ENCODE measurements at places on chromosomes 13 and 19. TPM values are rescaled to one million over a fixed set of nuclear protein-coding genes. Genes with fewer than 3 reads are reported as not detected.
A peak's percentile ranks its signal among the peaks of the same experiment; 100 is the strongest.

DNA sequence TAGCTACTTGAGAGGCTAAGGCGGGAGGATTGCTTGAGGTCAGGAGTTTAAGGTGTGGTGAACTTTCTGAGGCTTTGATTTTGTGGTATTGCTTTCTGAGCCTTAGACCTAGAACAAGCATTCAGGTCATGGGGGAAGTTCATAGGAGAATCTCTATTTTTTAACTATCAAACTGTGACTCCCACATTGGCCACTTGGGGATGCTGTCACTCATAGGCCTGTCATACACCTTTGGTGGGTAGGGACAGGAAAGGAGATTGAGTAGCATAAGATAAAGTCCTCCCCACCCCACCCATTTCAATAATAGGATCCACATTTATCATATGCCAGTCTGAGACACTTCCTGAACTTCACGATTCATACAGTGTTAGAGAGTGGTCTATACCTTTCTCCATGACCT lies 41.9 kb upstream of the PSG2 start:
- no peak overlapping the region for H3K4me3 ChIP-seq
- H3K36me3 ChIP-seq, result no peaks in the 10 kb centered on the region
- no peak overlapping the region for H3K27ac ChIP-seq
- H3K4me1 ChIP-seq, result no peaks in the 10 kb centered on the region

DNA sequence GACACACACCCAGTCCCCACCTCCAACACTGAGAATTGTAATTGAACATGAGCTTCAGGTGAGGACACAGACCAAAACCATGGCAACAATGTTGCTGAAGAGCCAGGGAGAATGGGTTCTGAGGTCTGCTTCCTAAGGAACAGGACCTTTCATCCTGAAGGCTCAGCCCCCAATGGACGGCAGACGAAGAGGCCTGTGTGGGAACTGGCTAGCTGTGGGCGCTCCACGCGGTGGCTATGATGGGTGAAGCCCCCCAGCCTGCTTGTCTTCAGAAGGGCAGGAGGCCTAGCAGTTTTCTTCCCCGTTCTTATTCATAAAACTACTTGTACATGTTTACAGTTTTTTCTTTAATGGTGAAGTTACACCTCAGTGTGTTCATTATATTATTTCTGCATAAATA lies 136.1 kb upstream of the SPACA7 start:
- H3K4me1 ChIP-seq, result peaks cover 4% of the 10 kb centered on the region
- DNase-seq, result no peak
- H3K27me3 ChIP-seq, result peaks cover 41% of the 10 kb centered on the region
- H3K27ac ChIP-seq, result no peak overlapping the region

- DNase-seq, result no peak
- peaks cover 38% of the 10 kb centered on the region for H3K27me3 ChIP-seq
- H3K4me1 ChIP-seq, result peaks cover 9% of the 10 kb centered on the region
- H3K27ac ChIP-seq, result no peak overlapping the region
Measured at GRCh38 chr19:42032431-42032830, 37.6 kb downstream of the GRIK5 start.

CACNG7 gene
- total RNA-seq, result not detected

SERPINE3 gene
- not detected for total RNA-seq

- no peak overlapping the region for H3K4me3 ChIP-seq
- no peaks in the 10 kb centered on the region for H3K4me1 ChIP-seq
- no peak overlapping the region for H3K27ac ChIP-seq
Measured at GRCh38 chr13:22776394-22777186, 404.2 kb upstream of the SGCG start.

TSSK6 gene
- 3.9 TPM for total RNA-seq

DNA sequence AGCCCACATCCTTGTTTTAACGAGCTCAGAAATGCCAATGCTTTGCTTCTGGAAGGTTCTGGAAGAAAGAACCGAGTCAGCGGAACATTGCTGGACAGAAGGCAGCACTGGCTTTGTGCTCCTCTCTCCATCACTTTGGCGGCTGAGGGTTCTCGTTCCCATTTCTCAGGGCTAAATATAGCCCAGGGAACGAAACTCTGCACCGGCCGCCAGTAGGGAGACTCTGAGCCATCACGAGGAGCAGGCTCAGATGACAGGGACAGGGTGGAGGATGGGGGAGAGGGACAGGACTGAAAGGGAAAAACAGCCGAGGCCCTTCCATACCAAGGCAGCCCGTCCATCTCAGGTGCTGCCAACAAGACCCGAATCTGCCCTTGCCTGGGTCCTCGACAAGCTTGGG lies 166.4 kb downstream of the CACNA1A start:
- H3K27ac ChIP-seq, result no peak overlapping the region
- H3K27me3 ChIP-seq, result peaks cover 57% of the 10 kb centered on the region
- DNase-seq, result no peak
- no peak overlapping the region for H3K4me3 ChIP-seq
- no peaks in the 10 kb centered on the region for H3K4me1 ChIP-seq

- no peak for DNase-seq
- H3K4me1 ChIP-seq, result no peaks in the 10 kb centered on the region
- no peaks in the 10 kb centered on the region for H3K36me3 ChIP-seq
- H3K27ac ChIP-seq, result no peak overlapping the region
- H3K27me3 ChIP-seq, result peaks cover 19% of the 10 kb centered on the region
Measured at GRCh38 chr13:103187721-103188156, 121.5 kb upstream of the SLC10A2 start.

GRCh38 chr13:20945952-20946383 lies 43.4 kb upstream of the XPO4 start:
- H3K4me3 ChIP-seq, result peak overlapping the region; percentile 36
- peaks cover 2% of the 10 kb centered on the region for H3K36me3 ChIP-seq
- DNase-seq, result no peak
- peaks cover 72% of the 10 kb centered on the region for H3K27me3 ChIP-seq
- no peak overlapping the region for H3K27ac ChIP-seq
- peaks cover 5% of the 10 kb centered on the region for H3K4me1 ChIP-seq

ZNF266 gene
- total RNA-seq, result 51.6 TPM

DNA sequence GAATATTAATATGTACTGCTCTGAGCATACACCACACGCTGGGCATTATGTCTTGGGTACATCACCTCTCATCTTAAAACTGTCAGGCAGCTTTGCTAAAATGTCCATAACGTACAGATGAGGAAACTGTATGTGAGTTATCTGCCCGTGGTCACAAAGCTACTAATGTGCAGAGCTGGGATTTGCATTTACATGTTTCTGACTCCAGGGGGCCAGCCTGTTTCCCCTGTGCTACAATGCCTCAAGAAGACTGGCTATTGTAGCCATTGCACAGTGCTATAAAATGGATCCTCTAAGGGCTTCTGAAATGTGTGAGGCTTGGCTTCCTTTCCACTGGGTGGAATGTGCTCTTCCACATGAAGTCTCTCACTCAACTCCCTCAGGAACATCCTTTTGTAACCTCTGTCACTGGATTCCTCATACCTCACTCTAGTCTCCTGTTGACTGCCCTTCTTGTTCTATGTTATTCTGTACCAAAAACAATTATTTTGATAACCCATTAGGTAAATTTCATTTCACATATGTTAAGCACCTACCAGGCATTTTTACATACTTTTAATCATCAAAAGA lies 95.6 kb upstream of the HTR2A start:
- no peaks in the 10 kb centered on the region for H3K4me1 ChIP-seq
- H3K27ac ChIP-seq, result no peak overlapping the region
- H3K36me3 ChIP-seq, result no peaks in the 10 kb centered on the region
- no peak for DNase-seq
- H3K27me3 ChIP-seq, result peaks cover 29% of the 10 kb centered on the region

DCT gene
- total RNA-seq, result 0.20 TPM

GRCh38 chr13:75326173-75327134 lies 155.5 kb downstream of the TBC1D4 start:
- peak overlapping the region; percentile 95 for H3K4me3 ChIP-seq
- peak; percentile 13 for DNase-seq
- peak overlapping the region; percentile 98 for H3K27ac ChIP-seq
- H3K4me1 ChIP-seq, result peaks cover 22% of the 10 kb centered on the region
- H3K36me3 ChIP-seq, result peaks cover 2% of the 10 kb centered on the region

DNA sequence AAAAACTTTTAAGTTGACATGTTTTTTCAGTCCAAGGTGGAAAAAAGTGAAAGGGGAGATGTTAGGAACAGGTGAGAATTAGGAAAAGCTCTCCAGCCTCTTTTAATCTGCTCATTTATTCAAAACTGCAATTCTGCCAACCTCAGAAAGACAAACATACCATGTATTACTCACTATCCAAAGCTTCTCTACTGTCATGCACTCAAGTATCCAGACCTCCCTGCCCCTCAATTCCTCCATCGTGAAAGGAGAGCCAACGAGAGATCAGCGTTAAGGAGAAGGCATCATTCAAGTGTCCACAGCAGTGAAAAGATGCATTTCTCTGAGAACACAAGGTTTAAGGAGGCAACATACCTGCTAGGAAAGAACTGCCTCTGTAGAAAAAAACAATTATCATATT lies 24.5 kb downstream of the DIAPH3 start:
- DNase-seq, result no peak
- H3K4me1 ChIP-seq, result peaks cover 2% of the 10 kb centered on the region
- H3K27ac ChIP-seq, result no peak overlapping the region

ZNF576 gene
- 11.1 TPM for total RNA-seq

- DNase-seq, result no peak
- peaks cover 2% of the 10 kb centered on the region for H3K36me3 ChIP-seq
- peaks cover 3% of the 10 kb centered on the region for H3K4me1 ChIP-seq
- no peak overlapping the region for H3K4me3 ChIP-seq
Measured at GRCh38 chr19:2797280-2797679, 12.0 kb downstream of the THOP1 start.

- H3K4me1 ChIP-seq, result peaks cover 9% of the 10 kb centered on the region
- no peaks in the 10 kb centered on the region for H3K36me3 ChIP-seq
- H3K4me3 ChIP-seq, result no peak overlapping the region
- DNase-seq, result no peak
- no peak overlapping the region for H3K27ac ChIP-seq
Measured at GRCh38 chr13:40404407-40404806, 262.0 kb downstream of the FOXO1 start.

SLC5A5 gene
- total RNA-seq, result 2.0 TPM

ZNF497 gene
- total RNA-seq, result 0.55 TPM

IGFL3 gene
- total RNA-seq, result not detected

DNA sequence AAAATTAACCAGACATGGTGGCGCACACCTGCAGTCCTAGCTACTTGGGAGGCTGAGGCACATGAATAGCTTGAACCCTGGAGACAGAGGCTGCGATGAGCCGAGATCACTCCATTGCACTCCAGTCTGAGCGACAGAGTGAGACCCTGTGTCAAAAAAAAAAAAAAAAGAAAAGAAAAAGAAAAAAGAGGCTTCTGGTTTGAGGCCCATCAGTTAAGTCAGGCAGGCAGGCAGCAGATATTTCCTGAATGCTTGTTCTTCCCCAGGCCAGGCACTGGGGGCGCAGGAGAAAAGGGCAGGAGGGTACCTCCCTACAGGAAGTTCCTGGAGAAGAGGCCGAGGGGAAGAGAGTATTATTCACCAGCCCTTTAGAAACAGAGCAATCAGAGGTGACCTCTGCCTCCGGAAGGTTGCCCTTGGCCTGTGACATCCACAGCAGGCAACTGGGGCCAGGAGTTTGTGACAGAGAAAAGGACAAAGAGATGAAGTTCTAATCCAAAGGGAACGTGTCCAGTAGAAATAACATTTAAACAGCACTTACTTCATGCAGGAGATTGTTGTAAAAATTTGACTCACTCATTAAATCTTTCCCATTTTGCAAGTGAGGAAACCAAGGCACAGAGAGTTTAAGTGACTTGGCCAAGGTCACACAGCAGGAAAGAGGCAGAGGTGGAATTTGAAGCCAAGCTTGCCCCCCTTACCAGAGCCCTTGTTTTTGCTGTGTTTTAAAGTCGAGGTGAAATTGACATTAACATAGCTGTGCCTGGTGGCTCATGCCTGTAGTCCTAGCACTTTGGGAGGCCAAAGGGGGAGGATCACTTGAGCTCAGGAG lies 4.3 kb upstream of the RLN3 start:
- H3K4me1 ChIP-seq, result peaks cover 5% of the 10 kb centered on the region
- DNase-seq, result no peak
- peak overlapping the region; percentile 78 for H3K27ac ChIP-seq
- H3K36me3 ChIP-seq, result no peaks in the 10 kb centered on the region
- no peaks in the 10 kb centered on the region for H3K27me3 ChIP-seq

LMTK3 gene
- 18.4 TPM for total RNA-seq

FGF22 gene
- total RNA-seq, result 0.65 TPM

GRCh38 chr19:44744871-44745332 lies 3.6 kb upstream of the BCL3 start:
- no peaks in the 10 kb centered on the region for H3K27me3 ChIP-seq
- H3K4me1 ChIP-seq, result peaks cover 37% of the 10 kb centered on the region
- H3K36me3 ChIP-seq, result peaks cover 3% of the 10 kb centered on the region

DNA sequence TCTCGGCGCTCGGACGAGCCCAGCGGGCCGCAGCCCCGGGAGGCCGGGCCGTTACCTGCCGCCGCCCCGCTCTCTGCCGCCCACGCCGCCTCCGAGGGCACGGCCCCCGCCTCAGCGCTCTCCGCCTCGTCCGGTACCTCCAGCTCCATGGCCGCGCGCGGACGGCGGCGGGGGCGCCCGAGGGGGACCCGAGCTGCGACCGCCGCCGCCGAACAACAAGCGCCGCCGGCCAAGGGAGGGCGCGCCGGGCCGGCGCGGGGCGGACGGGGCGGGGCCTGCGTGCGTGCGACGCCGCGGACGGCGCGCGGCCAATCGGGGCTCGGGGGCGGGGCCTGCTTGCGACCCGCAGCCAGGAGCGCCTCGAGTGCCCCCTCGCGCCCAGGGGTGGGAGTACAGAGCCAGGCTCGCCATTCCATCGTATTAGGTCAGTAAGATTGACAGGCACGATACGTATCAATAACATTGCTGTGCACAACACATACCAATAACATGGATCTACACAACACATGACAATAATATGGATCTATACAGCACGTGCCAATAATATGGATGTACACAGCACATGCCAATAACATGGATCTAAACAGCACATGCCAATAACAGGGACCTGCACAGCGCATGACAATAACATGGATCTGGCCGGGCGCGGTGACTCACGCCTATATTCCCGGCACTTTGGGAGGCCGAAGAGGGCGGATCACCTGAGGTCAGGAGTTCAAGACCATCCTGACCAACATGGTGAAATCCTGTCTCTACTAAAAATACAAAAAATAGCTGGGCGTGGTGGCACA lies at the start of gene PIP5K1C:
PIP5K1C (minus strand) TSS at position 227 of the 791 bp plus-strand sequence; CDS start at position 149, 78 bp downstream.
- H3K27me3 ChIP-seq, result no peaks in the 10 kb centered on the region
- DNase-seq, result peak; percentile 90
- H3K36me3 ChIP-seq, result no peaks in the 10 kb centered on the region
- H3K4me1 ChIP-seq, result peaks cover 21% of the 10 kb centered on the region
- H3K27ac ChIP-seq, result peak within 1 kb of the TSS; percentile 86

DNA sequence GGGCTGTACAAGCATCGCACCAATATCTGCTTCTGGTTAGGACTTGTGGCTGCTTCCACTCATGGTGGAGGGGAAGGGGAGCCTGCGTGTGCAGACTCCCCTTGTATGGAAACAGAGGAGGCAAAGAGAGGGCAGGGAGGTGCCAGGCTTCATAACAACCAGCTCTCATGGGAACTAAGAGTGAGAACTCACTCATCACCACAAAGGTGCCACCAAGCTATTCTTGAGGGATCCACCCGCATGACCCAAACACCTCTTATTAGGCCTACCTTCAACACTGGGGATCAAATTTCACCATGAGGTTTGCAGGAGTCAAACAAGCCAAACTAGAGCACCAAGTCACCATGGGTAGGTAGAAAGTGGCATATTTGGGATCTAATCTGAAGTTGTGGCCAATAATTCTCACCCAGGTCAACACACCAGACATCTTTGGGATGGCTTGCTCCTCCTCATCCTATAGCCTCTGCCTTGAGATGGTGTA lies 46.4 kb downstream of the RUBCNL start:
- no peaks in the 10 kb centered on the region for H3K27me3 ChIP-seq
- peaks cover 11% of the 10 kb centered on the region for H3K4me1 ChIP-seq
- H3K27ac ChIP-seq, result no peak overlapping the region
- H3K4me3 ChIP-seq, result no peak overlapping the region
